Hepatic stellate cell (primary cell): ENCODE measurements at places on chromosomes 12 and 14.

- no peak for DNase-seq
These were observed 155.9 kb downstream of the SLC41A2 start for GRCh38 chr12:104802208-104802607.

DNA sequence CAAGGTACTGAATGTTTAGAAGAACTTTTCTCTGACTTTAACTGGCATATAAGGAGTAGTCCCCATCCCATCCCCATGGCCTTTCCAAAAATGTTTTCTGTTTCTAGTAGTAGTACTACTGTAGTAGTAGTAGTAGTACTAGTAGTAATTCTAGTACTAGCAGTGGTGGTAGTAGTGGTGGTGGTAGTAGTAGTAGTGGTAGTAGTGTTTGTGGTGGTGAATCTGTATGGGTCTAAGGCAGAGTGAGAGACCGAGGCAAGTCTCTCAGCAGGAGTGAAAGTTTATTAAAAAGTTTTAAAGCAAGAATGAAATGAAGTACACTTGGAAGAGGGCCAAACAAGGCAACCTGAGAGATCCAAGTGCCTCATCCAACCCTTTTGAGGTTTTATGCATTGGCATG lies 58.6 kb downstream of the FOXN4 start:
- no peak for DNase-seq

GRCh38 chr12:52156757-52157565 lies 34.9 kb downstream of the KRT80 start:
- DNase-seq, result peak; percentile 76

- no peak for DNase-seq
These were observed 74.4 kb downstream of the RIMBP2 start for GRCh38 chr12:130641533-130642184.

- peak; percentile 29 for DNase-seq
These were observed 29.1 kb upstream of the SOS2 start for GRCh38 chr14:50260511-50260910.

DNA sequence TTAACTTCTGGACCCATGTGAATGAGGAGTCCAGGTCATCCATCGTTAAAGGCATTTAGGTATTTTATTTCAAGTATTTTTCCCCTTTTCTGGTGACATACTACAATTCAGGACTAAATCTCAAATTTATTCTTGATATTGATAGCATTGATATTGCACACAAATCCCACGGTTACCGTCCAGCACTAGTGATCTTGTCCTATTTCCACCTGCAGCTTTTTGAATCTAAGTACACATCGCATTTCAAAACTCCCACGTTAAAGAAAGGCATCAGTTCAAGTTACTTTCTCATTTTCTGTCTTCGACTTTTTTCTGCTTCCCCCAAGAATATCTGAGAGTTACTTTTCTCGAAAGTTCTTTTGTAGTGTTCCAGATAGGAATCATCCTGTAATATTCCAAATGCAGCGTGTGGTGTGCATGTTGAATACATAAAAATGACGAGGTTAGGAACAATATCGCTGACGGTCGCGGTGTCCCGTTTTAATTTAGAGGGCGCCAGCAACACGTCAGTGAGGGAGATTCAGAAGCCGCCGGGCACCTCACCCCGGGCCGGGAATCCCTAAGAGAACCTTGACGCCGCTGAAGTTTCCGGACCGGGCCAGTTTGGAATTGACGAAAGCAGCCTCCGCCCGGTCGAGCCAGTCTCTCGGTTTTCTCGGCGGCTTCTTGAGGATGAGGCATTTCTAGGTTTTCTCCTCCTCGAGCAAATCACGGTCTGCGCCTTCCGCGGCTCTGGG lies 569 bp upstream of the RGS6 start:
- no peak for DNase-seq

- peak; percentile 2 for DNase-seq
These were observed 502.4 kb upstream of the ATP2B1 start for GRCh38 chr12:90211017-90211416.
